Liver (tissue), 10 donors: ENCODE measurements at places on chromosomes 7 and 10.

GRCh38 chr10:47028466-47028865, 117.2 kb downstream of the PTPN20 start:
- DNase-seq, result no peak

DNA sequence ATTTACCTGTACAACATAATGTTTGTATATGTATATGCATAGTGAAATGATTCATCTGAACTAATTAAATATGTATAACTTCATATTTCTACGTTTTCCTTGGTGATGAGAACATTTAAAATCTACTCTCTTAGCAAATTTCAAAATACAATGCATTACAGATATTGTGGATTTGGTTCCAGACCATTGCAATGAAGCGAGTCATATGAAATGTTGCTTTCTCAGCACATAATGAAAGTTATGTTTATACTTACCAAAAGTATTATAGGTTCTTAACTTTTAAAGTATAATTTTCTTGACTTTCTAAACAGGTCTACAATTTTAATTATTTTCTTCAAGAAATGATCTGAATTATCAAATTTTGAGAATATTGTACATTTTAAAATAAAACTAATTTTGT, 189.2 kb downstream of the CSTF2T start:
- DNase-seq, result no peak

DNA sequence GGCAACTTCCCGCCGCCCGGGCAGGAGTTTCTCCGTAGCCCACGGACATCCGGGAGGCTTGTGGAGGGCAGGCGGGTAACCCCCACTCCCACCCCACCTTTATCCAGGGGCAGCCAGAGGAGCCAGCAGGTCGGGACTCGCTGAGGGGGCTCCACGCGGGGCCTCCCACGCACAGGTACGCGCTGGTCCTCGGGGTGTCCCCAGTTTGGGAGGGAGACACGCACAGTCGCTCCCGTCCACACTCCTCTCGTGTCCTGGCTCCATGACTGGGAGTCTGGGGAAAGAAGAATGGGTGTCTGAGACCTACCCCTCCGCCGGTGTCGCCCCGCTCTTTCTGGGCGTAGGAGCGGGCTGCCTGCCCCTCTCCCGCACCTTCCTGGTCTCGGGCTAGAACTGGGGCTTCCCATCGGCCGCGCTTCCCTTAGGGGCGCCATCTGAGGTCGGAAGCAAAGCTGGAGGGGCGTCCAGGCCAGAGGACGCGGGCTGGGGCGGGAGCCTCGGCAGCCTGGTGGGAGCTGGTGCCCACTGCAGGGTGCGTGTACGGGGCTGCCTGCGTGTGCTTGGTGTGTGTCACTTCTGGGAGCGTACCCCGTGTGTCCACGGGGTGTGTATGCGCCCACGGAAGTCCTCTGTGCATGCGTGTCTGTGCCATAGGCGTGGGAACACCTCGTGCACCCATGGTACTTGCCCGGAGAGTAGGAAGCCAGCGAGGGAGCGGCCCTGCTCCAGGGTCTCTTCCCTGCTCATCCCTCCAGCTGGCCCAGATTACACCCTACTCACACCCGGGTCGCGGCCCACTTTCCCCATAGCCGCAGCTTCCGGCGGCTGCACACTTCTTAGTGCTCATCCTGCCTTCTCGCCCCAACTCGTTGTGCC, 73.0 kb upstream of the LEP start:
- DNase-seq, result no peak

DNA sequence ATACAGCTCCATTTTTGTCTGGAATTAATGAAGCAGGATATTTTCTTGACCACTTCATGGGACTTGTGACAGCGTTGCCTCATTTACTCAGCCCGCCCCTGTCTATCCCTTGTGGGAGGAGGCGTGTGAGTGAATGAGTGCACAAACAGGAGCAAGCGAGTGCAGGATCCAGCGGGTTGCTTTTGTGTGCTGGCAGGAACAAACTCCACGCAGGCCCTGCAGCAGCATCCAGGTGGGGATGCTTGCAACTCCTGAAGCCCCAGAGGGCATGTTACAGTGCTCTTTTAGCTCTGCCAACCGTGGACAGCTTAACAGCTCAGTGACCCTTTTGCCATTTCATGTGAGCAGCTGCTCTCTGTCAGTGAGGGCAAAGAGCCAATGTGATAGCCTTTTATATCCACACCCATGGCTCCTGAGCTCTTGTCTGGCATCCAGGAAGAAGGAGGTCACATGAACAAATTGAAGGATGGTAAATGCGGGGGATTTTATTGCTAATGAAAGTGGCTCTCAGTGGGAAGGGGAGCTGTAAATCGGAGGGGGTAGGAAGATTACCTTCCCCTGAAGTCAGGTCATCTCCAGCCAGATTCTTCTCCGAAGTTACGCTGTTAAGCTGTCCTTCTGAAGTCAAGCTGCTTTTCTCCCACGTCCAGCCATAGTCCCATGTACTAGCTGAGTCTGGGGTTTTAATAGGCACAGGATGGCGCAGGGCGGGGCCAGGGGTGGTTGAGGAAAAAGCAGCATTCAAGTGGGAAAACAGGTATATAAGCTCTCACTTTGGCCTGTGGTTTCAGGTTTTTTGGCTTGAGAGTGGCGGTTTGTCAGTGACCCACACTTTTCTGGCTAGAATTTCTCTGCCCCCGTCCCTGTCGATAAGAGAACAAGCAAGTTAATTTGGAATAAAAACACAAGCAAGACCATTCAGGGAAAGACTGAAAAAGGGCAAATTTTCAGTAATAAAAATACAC, 714.7 kb upstream of the MBL2 start:
- no peak for DNase-seq

DNA sequence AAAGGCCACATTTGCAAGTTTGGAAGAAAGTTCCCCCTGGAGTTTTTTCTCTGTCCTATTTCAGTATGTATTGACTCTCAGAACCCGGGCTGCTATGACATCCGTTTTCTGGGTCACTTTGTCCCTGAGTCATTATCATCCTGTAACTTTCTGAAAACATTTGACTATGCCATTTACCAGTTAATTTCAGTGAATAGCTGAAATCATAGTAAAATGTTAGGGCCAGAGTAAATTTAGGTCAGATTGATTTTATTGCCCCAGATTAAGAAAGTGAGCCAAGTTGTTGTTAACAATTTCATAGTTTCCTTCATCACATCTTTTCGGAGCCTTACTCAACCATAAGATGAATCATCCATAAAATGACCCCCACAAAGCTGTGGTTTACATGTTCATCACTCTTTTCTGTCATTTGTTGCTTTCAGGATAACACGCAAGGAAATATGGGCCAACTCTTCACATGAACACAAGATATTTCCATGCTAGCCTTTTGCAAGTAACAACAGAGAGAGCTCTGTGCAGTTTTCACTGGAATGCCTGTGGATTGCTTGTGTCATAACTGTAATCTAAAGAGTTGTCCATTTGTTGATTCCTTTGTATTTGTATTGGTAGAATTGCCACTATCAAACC, 3.9 kb upstream of the MACC1 start:
- DNase-seq, result no peak

DNA sequence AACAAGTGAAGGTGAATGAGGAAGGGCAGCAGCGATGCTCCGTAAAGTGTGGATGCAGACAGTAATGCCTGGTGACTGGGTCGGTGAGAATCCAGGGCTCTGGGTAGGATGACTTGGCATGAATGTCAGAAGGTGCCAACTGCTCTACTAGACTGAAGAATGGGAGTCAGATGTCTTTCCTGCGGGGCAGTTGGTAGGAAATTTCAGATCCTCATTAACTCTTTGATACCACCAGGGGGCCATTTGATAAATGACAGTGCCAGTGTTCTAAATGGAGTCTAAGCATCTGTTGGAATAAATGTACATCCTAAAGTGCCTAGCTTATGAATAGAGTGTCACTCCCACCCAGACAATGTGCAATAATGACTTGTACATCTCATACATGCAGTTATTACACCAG, 462.0 kb downstream of the GRM8 start:
- DNase-seq, result no peak

GRCh38 chr7:132250480-132251326, 325.6 kb downstream of the PLXNA4 start:
- DNase-seq, result no peak

GRCh38 chr7:151012911-151013347, 11.4 kb downstream of the ATG9B start:
- DNase-seq, result no peak

GRCh38 chr7:50660040-50660829, 95.0 kb upstream of the DDC start:
- DNase-seq, result peak; percentile 28

DNA sequence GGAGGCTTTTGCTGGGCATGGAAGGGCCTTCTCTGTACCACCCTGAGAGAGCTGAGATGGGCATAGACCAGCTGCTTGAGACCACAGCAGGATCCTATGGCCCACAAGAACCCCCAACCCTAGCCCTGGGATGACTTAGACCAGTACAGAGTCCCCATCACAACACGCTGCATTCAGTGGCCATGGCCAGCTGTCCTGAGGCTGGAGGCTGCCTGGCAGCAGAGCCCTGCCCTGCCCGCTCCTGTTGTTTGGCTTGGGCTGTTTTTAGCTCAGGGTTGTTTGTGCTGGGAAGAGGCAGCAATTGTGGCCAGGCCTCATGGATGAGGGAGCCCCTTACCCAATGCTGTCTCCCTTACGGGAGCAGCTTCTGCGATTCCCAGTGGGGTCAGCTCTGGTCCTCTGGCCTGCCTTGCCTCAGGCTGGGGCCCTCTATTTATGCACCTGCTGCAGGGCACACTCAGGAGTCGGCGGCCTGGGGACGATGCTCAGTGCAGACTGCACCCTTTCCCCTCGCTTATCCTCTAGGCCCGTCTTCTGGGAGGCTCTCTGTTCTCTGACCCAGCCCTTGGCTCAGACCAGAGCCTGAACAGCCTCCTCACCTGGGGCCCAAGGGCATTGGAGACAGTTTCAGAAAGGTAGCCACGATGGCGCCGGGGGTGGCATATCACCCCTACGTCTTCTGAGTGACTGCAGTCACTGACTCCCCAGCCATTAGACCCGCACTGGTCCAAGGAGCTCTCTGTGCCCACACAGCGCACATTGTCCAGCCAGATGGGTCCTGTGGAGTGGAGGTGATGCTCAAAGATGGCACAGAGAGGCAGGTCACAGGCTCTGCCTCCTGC, 6.3 kb downstream of the LOXL4 start:
- no peak for DNase-seq

- DNase-seq, result no peak
Observed at GRCh38 chr7:100516135-100516812, 22.7 kb upstream of the AGFG2 start.

DNA sequence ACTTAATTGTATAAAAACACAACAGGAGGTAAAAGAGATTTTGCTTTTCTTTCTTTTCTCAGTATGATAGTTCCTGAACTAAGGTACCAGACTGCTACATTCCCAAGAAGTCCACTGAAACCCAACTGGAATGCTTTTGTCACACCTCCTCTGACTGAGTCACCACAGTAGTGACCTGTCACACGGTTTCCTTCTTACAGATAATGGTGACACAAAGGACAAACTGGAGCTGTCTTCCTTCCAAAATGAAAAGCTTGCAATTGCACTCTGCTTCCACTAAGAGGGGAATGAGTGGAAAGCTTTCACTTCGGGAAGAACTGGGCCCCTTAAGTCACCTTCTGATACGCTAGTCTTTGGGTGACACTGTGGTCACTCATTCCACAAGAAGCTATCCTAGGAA, 122.2 kb downstream of the KMT2E start:
- no peak for DNase-seq

- no peak for DNase-seq
Observed at GRCh38 chr7:100546129-100546925, 7.3 kb downstream of the AGFG2 start.

- no peak for DNase-seq
Observed at GRCh38 chr10:103627111-103627892, 133.8 kb downstream of the NEURL1 start.
